Pancreas (tissue), 10 donors: ENCODE measurements at places on chromosomes 13 and 19.

- no peaks in the 10 kb centered on the region for H3K27me3 ChIP-seq
- H3K4me1 ChIP-seq: no peaks in the 10 kb centered on the region
- H3K36me3 ChIP-seq: no peaks in the 10 kb centered on the region
- H3K27ac ChIP-seq: no peak overlapping the region
These were observed 4.0 kb upstream of the ZNF57 start for GRCh38 chr19:2896694-2897093.

GRCh38 chr19:17086120-17086519 is 10.5 kb downstream of the MYO9B start:
- H3K4me3 ChIP-seq: no peak overlapping the region
- no peaks in the 10 kb centered on the region for H3K4me1 ChIP-seq
- no peaks in the 10 kb centered on the region for H3K36me3 ChIP-seq
- no peaks in the 10 kb centered on the region for H3K27me3 ChIP-seq
- no peak for DNase-seq

DNA sequence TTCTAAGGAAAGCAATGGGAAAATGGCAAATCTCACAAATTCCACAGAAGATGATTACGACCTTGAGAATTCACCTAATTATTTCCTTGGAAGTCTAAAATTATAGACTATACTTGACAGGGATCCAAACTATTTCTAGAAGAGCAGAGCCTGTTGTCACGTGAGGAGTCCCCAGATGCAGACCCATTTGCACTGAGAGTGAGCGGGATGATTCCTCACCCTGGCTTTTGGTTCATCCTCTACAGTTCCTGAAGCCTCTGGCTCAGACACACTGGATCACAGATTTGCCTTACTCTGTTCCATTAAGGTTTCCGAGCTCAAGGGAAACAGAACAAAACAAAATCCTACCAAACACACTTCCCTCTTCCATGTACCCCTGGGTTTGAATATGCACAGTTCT is 23.0 kb upstream of the CYSLTR2 start:
- H3K4me3 ChIP-seq: no peak overlapping the region
- H3K27ac ChIP-seq: no peak overlapping the region
- H3K36me3 ChIP-seq: no peaks in the 10 kb centered on the region
- no peak for DNase-seq

DNA sequence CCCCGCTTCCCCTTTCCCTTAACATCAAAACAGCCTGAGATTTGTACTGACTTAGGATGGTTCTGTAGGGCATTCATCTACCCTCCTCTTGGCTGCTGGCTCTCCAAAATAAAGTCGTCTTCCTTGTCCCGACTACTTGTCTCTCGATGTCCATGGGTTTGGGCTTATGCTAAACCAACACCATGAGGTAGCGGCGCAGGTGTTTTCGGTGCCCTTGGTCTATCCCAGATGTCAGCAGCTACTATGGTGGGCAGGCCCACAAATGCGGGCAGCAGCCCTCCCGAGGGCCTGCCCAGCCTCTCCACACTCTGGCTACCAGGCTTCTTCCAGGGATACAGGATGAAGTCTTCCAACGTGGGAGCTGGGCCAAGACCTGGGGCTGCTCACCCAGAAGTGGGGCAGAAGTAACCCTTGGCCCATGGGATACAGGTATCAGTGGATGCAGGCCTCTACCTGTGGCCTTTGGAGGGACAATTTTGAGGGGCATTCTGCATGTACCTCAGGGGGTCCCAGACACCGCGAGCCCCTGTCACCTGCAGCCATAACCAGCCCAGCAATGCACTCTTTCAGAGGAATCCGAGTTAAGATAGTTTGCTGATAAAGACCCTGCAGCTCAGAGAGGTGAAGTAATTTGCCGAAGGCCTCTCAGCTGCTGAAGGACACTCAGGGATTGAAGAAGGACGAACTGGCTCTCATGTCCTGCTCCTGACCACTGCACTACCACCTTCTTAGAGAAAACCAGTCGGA is 47.8 kb upstream of the VSTM2B start:
- H3K27ac ChIP-seq: no peak overlapping the region
- H3K36me3 ChIP-seq: no peaks in the 10 kb centered on the region
- H3K27me3 ChIP-seq: peaks cover 1% of the 10 kb centered on the region
- no peak for DNase-seq

- H3K4me1 ChIP-seq: peaks cover 9% of the 10 kb centered on the region
- H3K27me3 ChIP-seq: no peaks in the 10 kb centered on the region
- no peak overlapping the region for H3K27ac ChIP-seq
These were observed 2.8 kb downstream of the ZNF429 start for GRCh38 chr19:21508198-21508597.

DNA sequence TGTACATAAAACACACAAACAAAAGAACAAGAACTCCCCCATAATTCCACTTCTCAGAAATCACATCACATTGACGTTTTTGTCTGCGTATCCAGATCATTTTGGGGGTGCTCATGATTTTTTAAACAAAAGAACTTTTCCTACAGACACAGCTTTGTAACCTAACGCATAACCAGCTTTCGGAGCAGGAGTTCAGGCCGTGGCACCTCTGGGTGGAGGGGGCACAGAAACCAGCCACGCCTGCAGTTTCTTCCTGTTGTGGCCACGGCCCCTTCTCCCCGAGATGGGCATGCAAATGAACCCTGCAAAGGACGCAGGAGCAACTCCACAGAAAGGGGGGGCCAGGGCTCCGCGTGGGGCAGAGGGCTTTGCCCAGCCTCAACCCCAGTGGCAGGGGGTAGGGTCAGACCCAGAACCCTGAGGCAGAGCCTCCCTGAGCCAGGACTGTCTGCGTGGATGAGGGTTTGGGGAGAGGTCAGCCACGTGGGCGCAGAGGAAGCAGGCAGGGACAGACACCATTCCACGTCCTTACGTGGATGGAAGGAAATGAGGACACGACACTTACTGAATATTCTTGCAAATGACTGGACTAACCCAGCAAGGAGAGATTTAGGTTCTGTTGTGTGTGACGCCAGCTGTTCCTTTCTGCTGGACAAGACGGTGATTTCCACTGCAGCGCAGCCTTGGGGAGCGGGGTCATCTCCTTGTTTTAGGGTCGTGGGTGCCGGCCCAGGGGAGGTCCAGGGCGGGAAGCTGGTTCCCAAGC is 64.4 kb downstream of the RASA3 start:
- no peak overlapping the region for H3K4me3 ChIP-seq
- no peaks in the 10 kb centered on the region for H3K27me3 ChIP-seq
- H3K27ac ChIP-seq: peak overlapping the region; percentile 83
- peaks cover 10% of the 10 kb centered on the region for H3K4me1 ChIP-seq
- no peak for DNase-seq

- DNase-seq: no peak
- no peaks in the 10 kb centered on the region for H3K36me3 ChIP-seq
- H3K4me1 ChIP-seq: no peaks in the 10 kb centered on the region
- H3K4me3 ChIP-seq: no peak overlapping the region
- H3K27me3 ChIP-seq: no peaks in the 10 kb centered on the region
These were observed 392.8 kb downstream of the KCNRG start for GRCh38 chr13:50408068-50408467.

GRCh38 chr19:50877338-50877737 is 4.1 kb downstream of the KLK2 start:
- H3K4me3 ChIP-seq: no peak overlapping the region
- no peak overlapping the region for H3K27ac ChIP-seq
- no peaks in the 10 kb centered on the region for H3K4me1 ChIP-seq
- DNase-seq: peak; percentile 63

DNA sequence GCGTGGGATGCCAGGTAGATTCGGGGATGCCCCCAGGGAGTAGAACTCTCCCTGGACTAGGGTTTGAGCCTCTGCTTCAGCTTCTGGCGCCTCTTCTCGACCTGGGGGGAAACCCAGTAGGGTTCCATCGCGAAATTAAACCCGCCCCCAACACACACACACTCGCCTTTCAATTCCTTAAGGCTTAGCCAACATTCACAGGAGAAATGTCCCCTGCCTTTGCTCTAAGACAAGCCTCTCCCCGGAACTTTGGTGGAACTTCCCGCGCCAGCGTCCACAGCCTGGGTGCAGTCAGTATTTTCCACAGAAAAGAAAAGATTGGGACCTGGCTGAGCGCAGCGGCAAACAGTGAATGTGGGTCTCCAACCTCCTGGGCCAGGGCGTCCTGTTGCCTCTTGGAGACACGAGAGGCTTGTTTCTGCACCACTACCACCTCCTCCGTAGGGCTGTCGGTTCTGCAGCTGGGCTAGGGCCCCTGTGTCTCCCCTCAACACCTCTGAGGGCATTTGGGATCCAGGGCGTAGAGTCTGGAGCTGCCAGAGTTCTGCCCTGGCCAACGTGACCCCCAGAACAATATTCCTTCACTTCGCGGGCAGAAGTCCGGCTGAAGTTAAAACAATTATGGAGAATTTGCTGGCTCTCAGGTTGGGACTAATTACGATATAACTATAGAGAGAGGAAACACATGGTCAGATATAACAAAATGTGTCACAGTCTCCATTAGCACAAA is 3.2 kb downstream of the PDX1 start:
- H3K27me3 ChIP-seq: no peaks in the 10 kb centered on the region
- no peaks in the 10 kb centered on the region for H3K36me3 ChIP-seq
- peak overlapping the region; percentile 68 for H3K4me3 ChIP-seq
- DNase-seq: no peak
- H3K27ac ChIP-seq: peak overlapping the region; percentile 87
- H3K4me1 ChIP-seq: no peaks in the 10 kb centered on the region

DNA sequence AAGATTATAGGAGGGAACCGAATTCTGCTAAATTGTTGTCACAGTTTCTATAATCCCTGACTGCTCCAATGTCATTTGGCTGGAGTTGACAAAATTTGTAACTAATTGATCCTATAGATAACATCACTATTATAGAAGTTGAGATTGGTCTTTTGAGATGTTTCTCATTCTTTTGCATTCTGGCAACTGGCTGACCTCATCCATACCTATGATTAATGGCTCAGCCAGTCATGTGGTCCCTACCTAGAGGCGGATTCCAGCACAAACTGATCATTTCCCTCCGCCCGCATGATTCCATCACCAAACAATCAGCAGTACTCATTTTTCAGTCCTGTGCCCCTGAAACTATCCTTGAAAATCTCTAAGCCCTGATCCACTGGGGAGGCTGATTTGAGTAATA is 4.2 kb downstream of the PSG2 start:
- H3K27me3 ChIP-seq: no peaks in the 10 kb centered on the region
- DNase-seq: no peak
- no peaks in the 10 kb centered on the region for H3K36me3 ChIP-seq
- no peak overlapping the region for H3K4me3 ChIP-seq
- H3K4me1 ChIP-seq: no peaks in the 10 kb centered on the region

DNA sequence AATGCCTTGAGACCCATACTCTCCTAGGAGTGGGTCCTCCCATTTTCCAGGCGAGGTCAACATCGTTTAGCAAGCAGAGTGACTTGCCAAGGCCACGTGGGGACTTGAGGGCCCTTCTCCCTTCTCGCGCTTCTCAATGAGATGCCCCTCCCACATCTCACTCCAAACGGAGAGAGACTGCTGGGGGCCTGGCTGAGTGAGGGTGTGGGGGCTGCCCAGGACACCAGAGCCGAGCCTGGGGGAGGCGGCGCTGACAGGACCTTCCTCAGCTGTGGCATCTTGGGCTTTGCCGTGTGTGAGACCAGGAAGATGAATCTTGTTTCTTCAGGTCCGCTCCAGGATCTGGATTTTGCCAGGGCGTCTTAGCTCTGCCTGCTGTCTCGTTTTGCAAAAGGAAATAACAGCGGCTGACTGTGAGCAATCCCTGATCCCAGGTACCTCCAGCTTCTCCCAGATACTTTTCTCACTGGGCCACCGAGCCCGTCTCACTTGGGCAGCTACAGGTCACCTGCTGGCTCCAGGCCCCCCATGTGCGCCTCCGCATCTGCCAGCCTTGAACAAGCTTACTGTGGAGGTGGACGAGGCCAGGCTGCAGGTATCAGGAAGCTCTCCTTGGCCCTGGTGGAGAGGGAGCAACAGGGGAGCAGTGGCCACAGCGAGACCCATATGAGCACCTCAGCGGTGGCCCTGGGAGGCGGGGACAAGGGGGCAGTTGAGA is 6.0 kb downstream of the COX6B2 start:
- H3K4me3 ChIP-seq: no peak overlapping the region
- no peaks in the 10 kb centered on the region for H3K27me3 ChIP-seq
- H3K27ac ChIP-seq: no peak overlapping the region
- H3K36me3 ChIP-seq: no peaks in the 10 kb centered on the region

GRCh38 chr13:39571502-39572092 is 31.4 kb downstream of the LHFPL6 start:
- H3K36me3 ChIP-seq: no peaks in the 10 kb centered on the region
- no peaks in the 10 kb centered on the region for H3K27me3 ChIP-seq
- no peaks in the 10 kb centered on the region for H3K4me1 ChIP-seq
- no peak for DNase-seq
- no peak overlapping the region for H3K27ac ChIP-seq

DNA sequence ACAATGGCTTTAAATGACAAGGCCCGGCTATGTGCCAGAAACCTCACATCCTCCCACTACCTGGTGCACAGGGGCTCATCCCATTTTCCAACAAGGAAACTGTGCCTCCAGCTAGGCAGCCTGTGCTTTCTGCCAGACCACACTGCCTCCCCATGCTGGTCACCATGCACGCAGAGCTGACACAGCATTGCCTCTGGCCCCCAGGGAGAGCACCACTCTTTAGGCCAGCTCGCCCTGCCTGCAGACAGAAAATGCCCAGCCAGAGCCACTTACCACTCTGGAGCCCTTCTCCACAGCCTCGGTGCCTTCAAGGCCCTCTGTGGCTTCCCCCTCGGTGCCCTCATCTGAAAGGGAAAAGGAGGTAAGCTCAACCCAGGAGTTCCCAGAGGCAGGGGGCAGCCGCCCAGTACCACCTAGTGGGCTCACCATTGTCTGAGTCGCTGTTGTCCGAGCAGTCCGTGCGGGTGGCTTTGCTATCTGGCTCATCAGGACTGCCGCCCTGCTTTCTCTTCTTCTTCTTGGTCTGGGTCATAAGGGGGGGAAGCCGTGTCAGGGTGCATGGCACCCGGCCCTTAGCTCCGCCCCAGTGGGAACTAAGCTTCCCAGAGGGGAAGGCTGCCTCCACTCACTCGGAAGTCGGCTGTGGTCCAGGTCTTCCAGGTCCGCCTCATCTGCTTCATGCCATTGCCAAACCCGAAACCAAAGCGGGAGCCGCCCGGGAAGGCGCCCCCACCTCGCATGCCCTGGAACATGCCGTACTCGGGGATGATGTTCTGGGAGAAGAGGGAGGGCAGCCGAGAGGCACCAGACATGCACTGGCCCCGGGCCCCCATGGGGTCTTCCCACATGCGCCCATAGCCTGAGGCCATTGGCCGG is 18.0 kb downstream of the AKAP8L start:
- H3K27me3 ChIP-seq: no peaks in the 10 kb centered on the region
- peaks cover 6% of the 10 kb centered on the region for H3K4me1 ChIP-seq
- peaks cover 4% of the 10 kb centered on the region for H3K36me3 ChIP-seq
